Chondrocyte (in vitro differentiated cells): ENCODE measurements at places on chromosomes 11 and 22. TPM values are rescaled to one million over a fixed set of nuclear protein-coding genes. Genes with fewer than 3 reads are reported as not detected.

Gene RIBC2
- total RNA-seq = 0.41 to 1.1 TPM in 2 of 3 replicates, not detected in the other

- no peak for DNase-seq
Observed at GRCh38 chr11:118175031-118175992, 1.1 kb downstream of the SCN2B start.

- no peak for DNase-seq
Observed at GRCh38 chr11:12289667-12290476, 87.5 kb upstream of the PARVA start.

- no peak for DNase-seq
Observed at GRCh38 chr11:57403802-57404147, 13.3 kb upstream of the PRG2 start.

Gene PRMT3
- total RNA-seq = 9.1 to 16.8 TPM (median 10.6 TPM) in 3 replicates

Gene FGF19
- not detected in 3 replicates for total RNA-seq
